Astrocyte (in vitro differentiated cells and primary cell): ENCODE measurements at places on chromosomes 1 and 21.

GRCh38 chr1:86712088-86712860 is 7.9 kb downstream of the SH3GLB1 start:
- DNase-seq = no peak

- no peak for DNase-seq
Observed at GRCh38 chr21:43328185-43328957, 98.6 kb downstream of the SIK1 start.

DNA sequence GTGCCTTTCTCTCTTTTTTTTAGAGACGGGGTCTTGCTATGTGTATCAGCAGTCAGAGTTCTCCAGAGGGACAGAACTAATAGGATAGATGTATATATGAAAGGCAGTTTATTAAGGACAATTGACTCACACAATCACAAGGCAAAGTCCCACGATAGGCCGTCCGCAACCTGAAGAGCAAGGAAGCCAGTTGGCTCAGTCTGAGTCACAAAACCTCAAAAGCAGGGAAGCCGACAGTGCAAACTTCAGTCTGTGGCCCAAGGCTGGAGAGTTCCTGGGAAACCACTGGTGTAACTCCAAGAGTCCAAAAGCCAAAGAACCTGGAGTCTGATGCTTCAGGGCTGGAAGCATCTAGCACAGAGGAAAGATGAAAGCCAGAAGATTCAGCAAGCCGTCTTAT is 16.3 kb upstream of the H3-3A start:
- peak; percentile 87 for DNase-seq

GRCh38 chr1:92310185-92310597 is 11.3 kb downstream of the RPAP2 start:
- DNase-seq = no peak

DNA sequence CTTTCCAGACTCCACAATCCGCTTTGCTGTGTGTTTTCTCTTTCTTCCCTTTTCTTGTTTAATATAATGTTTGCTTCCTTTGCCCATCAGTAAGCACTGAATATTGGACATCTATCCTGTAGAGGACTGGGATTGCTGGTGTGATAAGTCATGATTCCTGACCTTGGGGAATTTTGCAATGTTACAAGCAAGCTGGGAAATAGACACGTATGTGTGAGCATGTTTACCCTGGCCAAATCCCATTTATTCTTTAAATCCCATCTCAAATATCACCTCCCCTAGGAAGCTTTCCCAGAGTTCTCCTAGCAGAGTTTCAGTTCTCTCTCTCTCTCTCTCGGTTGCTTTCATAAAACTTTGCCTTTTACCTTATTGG is 155.3 kb downstream of the ROR1 start:
- no peak for DNase-seq

DNA sequence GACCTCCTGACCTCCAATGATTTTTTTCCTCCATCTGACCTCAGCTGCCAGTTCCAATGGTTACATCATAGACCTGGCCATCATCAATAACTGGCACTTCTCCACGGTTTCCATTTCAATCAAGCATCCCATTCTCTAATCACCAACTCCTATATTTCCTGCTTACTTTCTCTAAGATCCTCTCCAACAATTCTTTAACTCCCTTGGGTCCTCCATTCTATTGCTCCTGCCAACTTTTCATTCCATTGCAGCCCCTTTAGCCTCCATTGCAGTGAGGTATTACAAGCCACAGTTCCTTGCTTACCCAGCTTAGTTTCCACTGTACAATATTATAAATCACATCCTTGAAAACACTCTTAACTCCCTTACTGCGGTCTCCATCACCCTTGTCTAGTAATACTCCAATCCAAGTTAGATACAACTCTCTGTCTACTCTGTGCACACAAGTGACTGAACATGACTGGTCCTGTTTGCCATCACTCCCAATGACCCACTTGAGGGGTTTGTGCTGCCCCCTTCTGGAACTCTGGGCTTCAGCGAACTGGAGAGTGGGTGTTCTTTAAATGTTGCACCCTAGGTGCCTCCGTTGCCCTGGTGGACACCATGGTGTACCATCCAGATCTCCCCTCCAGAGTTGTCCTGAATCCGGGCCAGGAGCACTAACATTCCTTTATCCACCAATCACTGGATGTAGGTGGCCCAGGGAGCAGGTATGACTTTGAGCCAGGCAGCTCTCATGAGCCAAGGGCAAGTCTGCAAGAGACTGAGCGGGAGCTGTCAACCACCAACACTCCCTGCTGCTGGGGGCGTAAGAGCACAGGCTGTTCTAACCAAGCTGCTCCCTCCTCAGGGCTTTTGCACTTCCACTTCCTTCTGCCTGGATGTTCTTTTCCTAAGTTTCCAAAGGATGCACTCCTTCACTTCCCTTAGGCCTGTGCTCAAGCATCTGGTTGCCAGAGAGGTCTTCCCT is 3.7 kb upstream of the FNDC7 start:
- no peak for DNase-seq

GRCh38 chr1:224170343-224170742 is 12.7 kb upstream of the DEGS1 start:
- DNase-seq = no peak

DNA sequence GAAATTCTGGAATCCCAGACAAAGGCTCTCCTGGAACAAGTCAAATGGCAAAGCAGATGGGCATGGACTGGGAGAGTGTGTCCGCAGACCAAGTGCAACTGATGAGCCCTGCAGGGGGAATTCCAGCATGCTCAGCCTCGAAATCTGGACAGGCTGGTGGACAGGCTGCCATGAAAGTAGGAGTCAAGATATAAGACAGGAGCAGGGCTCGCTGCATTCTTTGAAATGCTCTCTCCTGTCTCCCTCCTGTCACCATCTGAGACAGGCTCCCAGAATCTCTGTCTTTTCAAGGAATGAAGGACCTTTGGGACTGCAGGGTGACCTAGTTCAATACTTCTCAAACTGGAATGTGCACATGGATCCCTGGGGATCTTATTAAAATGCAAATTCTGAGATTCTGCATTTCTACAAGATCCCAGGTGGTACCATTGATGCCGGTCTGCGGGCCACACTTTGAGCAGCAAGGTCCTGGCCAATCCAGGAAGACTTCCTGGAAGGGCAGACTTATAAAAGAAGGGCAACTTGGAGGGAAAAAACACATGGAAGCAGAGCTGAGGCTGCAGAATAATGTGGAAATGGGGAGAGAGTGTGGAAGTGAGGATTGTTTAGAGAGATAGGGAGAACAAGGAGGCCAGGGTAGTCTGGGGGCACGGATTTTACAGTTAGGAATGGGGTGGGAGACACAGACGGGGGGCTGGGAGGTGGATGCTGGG is 29.8 kb downstream of the TNNT2 start:
- no peak for DNase-seq

DNA sequence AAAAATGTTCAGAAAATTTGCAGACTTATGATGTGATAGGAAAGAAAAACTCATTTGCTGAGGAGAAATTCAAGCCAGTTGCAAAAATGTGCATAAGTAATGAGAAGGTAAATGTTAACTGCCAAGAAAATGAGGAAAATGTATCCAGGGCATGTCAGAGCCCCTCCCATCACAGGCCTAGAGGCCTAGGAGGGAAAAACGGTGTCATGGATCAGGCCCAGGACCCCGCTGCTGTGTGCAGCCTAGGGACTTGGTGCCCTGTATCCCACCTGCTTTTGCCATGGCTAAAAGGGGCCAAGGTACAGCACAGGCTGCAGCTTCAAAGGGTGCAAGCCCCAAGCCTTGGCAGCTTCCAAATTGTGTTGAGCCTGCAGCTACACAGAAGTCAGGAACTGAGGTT is 214.0 kb upstream of the ADGRL4 start:
- no peak for DNase-seq

DNA sequence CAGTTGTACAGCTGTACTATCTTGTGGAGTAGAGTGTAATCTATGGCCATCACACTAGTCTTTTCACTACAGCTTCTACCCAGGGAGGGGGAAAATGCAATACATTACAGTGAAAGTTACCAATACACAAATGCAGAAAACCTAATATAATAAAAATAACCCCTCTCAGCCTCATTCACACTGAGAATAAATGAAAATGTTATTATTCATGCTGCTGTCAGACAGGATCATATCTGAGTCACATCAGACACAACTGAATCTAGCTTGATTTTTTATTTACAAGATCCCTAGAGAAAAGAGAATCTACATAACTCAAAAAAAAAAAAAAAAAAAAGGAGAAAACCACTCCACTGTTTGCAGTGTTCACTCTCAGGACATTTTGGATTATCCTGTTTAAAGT is 293.9 kb upstream of the ESRRG start:
- no peak for DNase-seq

GRCh38 chr1:221097479-221098281 is 218.4 kb downstream of the HLX start:
- peak; percentile 98 for DNase-seq

DNA sequence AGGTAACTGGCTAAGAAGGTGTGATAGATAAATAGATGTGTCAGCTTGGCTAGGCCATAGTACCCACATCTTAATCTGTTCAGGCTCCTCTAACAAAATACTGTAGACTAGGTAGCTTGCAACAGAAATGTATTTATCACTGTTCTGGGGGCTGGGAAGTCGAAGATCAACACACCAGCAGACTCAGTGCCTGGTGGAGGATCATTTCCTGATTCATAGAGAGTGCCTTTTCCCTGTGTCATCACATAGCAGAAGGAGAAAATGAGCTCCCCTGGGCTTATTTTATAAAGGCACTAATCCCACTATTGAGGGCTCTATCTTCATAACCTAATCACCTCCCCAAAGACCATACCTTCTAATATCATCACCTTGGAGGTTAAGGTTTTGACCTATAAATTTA is 532.7 kb upstream of the OLFM3 start:
- DNase-seq = no peak

DNA sequence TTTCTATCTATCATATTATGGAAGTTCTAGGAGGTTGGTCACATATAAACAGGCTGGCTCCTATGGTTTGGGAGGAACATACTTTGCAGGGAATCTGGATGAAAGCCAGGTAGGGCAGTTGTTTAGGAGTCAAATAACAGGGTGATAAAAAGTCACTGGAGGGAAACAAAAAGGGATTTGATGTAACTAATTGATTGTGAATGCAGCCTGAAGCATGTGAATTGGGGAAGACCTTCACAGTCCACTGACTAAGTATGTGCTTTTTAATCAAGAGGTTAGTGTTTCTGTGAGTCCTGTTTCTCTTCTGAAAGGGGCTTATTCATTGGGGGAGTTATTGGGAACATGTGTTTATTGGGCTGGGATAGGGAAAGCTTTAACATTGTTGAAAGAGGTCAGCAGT is 41.3 kb downstream of the HMCN1 start:
- no peak for DNase-seq

DNA sequence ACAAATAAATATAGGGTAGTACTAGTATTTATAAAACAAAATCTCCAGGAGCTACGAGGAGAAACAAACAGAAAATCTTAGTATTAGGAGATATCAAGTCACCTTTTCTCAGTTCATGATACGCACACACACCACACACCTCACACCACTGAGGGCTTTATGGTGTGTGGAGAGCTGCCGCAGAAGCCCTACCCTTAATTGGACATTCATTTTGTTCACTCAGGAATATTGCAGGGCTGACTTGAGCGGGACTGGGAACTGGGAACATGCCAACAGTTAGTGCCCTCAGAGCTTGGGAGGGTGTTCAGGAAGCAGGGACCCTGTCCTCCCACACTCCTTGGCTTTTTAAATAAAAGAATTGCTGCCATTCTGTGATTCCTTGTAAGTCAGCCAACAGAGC is 386.8 kb downstream of the RYR2 start:
- DNase-seq = no peak

GRCh38 chr1:106768077-106768476 is 288.4 kb upstream of the PRMT6 start:
- no peak for DNase-seq

GRCh38 chr1:25067518-25068251 is 137.6 kb upstream of the RUNX3 start:
- no peak for DNase-seq

- DNase-seq = no peak
Observed at GRCh38 chr1:54221113-54221834, 21.3 kb downstream of the MRPL37 start.

DNA sequence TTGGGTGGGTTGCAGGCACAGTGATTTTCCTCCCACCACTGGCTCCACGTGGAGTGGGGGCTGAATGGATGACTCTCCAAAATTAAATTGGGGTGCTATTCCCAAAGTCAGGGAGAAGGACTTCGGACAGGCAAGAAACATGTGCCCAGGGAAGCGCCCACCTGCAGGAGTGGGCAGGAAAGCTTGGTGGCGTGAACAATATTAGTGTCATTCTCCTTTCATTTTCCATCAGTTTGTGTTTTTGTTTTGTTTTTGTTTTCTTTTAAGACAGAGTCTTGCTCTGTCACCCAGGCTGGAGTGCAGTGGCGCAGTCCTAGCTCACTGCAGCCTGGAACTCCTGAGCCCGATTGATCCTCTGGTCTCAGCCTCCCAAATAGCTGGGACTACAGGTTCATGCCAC is 30.1 kb downstream of the TOMM20 start:
- DNase-seq = no peak

DNA sequence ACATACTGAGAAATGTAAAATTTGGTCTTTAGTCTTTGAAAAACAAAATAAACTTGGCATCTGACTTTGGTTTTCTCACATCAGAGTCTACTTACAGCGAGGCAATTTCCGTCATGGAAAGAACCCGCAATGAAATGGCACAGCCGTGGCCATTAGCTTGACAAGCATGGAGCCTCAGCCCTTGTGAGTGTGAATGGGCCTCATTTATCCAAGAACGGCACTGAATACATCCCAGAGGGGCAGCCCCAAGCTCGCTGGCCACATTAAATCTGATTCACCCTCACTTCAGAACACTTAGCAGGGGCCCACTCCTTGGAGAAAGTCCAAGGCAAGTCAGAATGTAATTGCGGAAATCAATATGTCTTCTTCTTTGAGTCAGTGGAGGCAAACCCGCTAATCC is 64.8 kb downstream of the ERG start:
- peak; percentile 22 for DNase-seq

DNA sequence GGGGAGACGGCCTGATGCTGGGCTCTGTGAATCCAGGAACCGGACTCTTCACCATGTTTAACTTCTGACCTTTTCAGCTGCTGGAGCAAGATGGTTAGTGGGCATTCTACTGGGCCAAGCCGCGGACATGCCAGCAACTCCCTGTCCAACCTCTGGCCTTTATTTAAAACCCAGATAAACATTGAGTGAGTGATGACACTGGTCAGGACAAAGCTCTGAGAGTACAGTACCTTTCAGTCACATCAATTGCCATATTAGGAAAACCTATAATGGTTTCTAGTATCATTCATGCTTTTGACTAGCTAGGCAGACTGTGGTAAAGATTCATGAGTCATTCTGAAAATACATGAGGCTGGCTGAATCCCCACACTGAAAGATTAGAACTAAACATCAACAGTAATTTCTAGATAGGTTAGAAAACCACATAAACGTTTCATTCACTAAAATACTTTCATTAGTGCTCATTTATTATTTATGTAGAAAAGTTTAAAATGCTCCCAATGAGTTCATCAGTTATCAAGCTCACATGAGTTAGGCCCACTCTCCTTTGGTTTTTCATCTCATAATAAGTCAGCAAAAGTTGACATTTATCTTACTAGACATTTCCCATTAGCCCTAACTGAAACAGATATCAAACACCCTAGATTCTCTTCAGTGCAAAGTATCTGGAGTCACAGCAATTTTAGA is 7.1 kb upstream of the ACTA1 start:
- peak; percentile 85 for DNase-seq
